Stimulated activated CD4-positive, alpha-beta T cell treated with anti-CD3 and anti-CD28 coated beads, TNF-alpha, amount 100 ng/mL, for 24 hours (primary cell): ENCODE measurements at places on chromosomes 3 and 15.

GRCh38 chr3:129005526-129006303 lies 4.6 kb downstream of the EFCC1 start:
- DNase-seq: no peak

GRCh38 chr3:43259626-43260025 lies 26.7 kb upstream of the SNRK start:
- no peak for DNase-seq

DNA sequence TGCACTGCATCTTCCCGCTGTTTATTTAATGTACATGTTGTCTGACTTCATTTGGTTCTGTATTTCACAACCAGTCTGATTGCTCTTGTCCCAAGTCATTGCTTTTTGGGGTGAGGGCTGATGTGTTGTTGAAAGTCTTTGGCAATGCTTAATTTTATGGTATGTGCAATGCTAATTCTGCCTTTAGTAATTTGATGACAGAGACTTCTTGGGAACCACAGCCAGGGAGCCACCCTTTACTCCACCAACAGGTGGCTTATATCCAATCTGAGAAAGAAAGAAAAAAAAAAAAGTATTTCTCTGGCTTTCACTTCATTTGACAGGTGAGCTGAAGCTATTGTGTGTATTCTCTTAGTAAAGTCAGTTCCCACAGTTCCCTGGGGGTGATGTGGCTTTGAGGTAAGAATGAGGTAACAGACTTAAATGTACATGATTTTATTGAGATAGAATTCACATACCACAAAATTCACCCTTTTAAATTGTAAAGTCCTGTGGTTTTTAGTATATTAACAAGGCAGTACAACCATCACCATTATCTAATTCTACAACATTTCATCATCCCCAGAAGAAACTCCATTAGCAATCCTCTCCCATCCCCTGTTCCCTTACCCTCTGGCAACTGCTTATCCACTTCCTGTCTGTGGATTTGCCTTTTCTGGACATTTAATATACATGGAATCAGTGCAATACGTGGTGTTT lies 97.3 kb downstream of the SLCO3A1 start:
- no peak for DNase-seq

DNA sequence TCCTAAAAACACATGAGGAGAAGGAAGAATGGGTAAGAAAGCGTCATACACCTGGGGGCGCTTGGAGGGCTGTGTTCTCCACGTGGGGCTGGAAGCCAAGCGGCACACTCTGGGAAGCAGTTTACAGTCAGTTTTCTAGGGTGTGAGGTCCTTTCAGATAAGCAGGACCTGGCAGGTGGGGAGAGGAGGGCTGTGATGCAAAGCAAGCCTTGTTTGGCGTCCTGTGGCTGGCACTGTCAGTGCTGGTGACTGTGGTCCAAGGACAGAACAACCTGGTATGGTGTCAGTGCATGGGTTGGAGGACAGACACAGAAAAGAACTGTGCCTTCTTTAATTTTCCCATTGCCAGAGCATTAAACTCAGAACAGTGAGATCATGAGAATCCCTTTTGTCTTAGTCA lies 260.7 kb upstream of the NR2E3 start:
- DNase-seq: no peak

DNA sequence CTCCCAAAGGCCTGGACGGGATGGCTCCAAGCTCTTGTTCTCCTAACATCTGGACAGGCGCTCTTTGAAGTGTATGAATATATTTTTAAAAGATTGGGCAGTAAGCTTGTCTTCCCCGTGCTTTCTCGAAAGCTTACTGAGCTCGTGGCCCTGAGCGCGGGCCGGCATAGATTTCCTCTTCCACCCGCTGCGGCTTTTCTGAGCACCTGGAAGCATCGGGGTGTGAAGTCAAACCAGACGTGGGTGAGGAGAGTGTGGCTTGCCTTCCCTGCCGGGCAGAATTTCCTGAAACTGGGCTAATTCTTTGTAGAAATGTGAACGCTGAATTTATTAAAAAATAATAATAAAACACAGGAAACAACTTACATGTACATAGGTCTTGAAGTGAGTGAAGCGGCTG lies 25.9 kb downstream of the GPR160 start:
- no peak for DNase-seq

GRCh38 chr3:179732661-179733348 lies 80.0 kb downstream of the USP13 start:
- DNase-seq: no peak

- DNase-seq: no peak
Observed at GRCh38 chr15:31341496-31342195, 15.0 kb downstream of the KLF13 start.
